ENCODE measurements at places on chromosomes 6 and 20. TPM values are rescaled to one million over a fixed set of nuclear protein-coding genes. Genes with fewer than 3 reads are reported as not detected.

ZC2HC1B gene
- polyA plus RNA-seq: not detected

THBS2 gene
- polyA plus RNA-seq: 430 TPM

ARMC2 gene
- polyA plus RNA-seq: 3.8 TPM

LINC00237 gene
- polyA plus RNA-seq: not detected

NKAIN4 gene
- not detected for polyA plus RNA-seq

OLIG3 gene
- polyA plus RNA-seq: not detected

FAM184A gene
- 0.14 TPM for polyA plus RNA-seq

GRM1 gene
- polyA plus RNA-seq: 0.01 TPM

BMP5 gene
- not detected for polyA plus RNA-seq

VSX1 gene
- not detected for polyA plus RNA-seq

ASF1A gene
- 9.6 TPM for polyA plus RNA-seq

DEFB126 gene
- polyA plus RNA-seq: not detected

PCK1 gene
- polyA plus RNA-seq: not detected

COL19A1 gene
- not detected for polyA plus RNA-seq

ABRACL gene
- polyA plus RNA-seq: 56.1 TPM

TPX2 gene
- 32.5 TPM for polyA plus RNA-seq

EYA4 gene
- polyA plus RNA-seq: 0.05 TPM

MRPS26 gene
- polyA plus RNA-seq: 29.8 TPM

FAXC gene
- polyA plus RNA-seq: 4.0 TPM

MTHFD1L gene
- 35.4 TPM for polyA plus RNA-seq

BPIFB4 gene
- polyA plus RNA-seq: not detected

CYP39A1 gene
- polyA plus RNA-seq: 1.5 TPM

MYLK4 gene
- 0.22 TPM for polyA plus RNA-seq

ASIP gene
- polyA plus RNA-seq: not detected

OOEP gene
- polyA plus RNA-seq: not detected

GNAS-AS1 gene
- polyA plus RNA-seq: 0.37 TPM

FOXF2 gene
- 0.34 TPM for polyA plus RNA-seq

SYNGAP1 gene
- polyA plus RNA-seq: 2.8 TPM

TAAR5 gene
- polyA plus RNA-seq: not detected

DDO gene
- polyA plus RNA-seq: not detected

CLPSL2 gene
- not detected for polyA plus RNA-seq

PRKN gene
- 0.19 TPM for polyA plus RNA-seq

NKAPL gene
- 0.31 TPM for polyA plus RNA-seq

WFDC5 gene
- 2.4 TPM for polyA plus RNA-seq

TRIM31 gene
- polyA plus RNA-seq: not detected

TBXT gene
- not detected for polyA plus RNA-seq

C6orf52 gene
- not detected for polyA plus RNA-seq

GJA1 gene
- 114 TPM for polyA plus RNA-seq

PTK7 gene
- 81.0 TPM for polyA plus RNA-seq

GFOD1 gene
- 7.2 TPM for polyA plus RNA-seq

F13A1 gene
- not detected for polyA plus RNA-seq

PROKR2 gene
- not detected for polyA plus RNA-seq

TCP11 gene
- polyA plus RNA-seq: not detected

ASCC3 gene
- polyA plus RNA-seq: 28.5 TPM

LY6G6D gene
- not detected for polyA plus RNA-seq

DNAH8 gene
- under 0.01 TPM for polyA plus RNA-seq

NR2E1 gene
- polyA plus RNA-seq: 0.04 TPM

NNAT gene
- 0.79 TPM for polyA plus RNA-seq

All from keratinocyte (primary cell).